ENCODE measurements at places on chromosomes 11 and 22.

GRCh38 chr11:124075841-124076651 is 34.9 kb upstream of the OR10G7 start:
- DNase-seq: no peak

GRCh38 chr22:30806391-30806861 is 111.8 kb downstream of the OSBP2 start:
- no peak for DNase-seq

DNA sequence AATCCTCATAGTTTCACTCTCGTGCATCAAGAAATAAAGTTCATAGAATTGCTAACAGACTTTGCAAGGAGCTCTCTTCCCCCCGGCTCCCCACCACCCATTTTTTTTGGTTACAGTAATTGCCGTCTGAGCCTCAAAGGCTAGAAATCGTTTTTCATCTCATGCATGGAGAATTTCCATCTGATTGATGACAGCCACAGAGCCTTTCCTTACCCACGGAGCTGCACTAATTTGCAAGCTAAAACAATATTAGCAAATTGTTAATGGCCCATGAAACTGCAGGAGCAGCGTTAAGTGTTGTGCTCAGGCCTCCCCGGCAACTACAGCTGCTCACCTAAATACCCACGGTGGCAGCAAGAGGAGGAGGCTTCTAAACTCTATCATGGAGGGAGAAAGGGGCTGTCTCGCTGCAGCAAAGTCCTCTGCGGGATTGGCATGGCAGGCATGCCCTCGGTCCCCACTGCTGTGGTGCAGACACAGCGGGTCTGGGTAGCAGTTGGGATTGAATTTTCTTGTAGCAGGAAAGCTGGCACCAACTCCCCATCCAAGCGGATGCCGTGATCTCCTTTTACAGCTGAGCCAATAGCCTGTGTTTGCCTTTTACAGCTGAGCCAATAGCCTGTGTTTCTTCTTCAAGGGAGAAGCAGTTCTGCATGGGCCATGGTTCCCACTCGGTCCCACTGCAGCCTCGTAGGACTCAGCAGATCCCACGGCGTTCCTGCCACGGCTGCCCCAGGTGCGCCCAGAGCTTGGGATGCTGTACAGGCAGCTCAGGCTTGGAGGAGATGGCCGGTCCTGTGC is 412.3 kb downstream of the BRD1 start:
- no peak for DNase-seq

- no peak for DNase-seq
These were observed 475.4 kb upstream of the CHORDC1 start for GRCh38 chr11:90698238-90698637.

DNA sequence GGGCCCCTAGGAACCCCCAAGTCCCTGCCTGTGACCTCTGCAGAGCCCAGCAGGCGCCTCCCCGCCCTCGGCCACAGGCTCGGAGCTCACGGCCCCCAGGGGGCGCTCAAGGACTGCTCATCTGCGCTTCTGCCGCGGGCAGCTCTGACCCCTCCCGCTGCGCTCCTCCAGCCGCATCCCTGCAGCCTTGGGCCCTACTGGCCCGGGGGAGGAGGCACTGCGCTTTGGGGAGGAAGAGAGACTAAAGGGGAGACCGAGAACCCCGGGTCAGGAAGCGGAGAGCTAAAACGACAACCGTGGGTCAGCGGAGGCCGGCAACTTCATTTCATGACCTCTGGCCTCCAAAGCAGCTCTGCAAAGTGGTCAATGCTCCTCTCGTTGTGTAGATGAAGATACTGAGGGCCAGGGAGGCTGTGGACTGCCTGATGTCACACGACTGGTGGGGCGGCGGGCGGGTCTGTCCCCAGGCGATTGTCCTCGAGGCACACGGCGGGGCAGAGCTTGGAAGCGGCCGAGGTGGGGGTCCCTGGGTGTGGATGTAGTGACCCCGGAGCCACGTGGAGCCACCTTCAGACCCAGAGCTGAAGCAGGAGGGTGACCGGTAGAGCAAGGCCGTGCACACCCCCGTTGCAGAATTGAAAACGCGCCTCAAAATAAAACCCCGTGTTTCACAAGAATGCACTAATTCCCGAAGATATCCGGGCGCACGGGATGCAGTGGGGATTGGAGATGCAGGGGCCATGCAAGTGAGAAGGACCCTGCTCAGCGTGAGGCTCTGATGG is 2.7 kb upstream of the KRTAP5-6 start:
- DNase-seq: peak; percentile 66

- DNase-seq: no peak
These were observed 8.2 kb upstream of the PRR5 start for GRCh38 chr22:44693756-44694155.

- DNase-seq: no peak
These were observed 1178.3 kb downstream of the LRRC4C start for GRCh38 chr11:40281052-40281580.

- no peak for DNase-seq
These were observed 34.6 kb downstream of the SLC6A5 start for GRCh38 chr11:20634044-20634443.

DNA sequence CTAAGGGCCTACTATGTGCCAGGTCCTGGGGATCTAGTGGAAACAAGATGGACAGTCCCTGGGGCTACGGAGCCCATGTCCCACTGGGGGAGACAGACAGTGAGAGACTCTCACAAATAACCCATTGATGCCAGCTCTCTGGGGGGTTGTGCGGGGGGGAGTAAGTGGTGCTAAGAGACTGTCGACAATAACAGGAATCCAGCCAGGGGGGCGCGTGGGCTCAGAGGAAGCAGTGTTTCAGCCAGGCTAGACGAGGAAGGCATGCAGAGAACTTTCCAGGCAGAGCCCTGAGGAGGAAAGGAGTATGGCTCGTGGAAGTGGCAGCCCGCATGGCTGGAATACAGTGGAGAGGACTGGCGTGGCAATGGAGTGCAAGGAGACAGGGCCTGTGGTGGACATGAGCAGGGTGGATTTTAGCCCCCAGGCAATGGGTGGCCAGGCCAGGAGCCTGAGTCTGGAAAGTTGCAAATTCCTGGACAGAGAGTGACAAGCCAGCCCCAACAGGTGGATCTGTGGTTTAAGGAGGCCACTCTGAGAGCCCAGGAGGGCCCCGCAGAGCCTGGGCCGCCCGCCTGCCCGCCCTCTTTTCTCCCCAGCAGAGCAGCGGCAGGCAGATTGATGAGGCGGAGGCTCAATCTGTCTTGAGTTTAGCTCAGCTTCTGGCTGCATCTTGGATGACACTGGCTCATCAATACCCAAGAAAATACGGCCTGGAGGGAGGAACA is 40.0 kb upstream of the TCF20 start:
- no peak for DNase-seq

- DNase-seq: no peak
These were observed 101.1 kb upstream of the APOA1 start for GRCh38 chr11:116938471-116939070.

- DNase-seq: no peak
These were observed 304.9 kb downstream of the BRD1 start for GRCh38 chr22:49522582-49523373.

DNA sequence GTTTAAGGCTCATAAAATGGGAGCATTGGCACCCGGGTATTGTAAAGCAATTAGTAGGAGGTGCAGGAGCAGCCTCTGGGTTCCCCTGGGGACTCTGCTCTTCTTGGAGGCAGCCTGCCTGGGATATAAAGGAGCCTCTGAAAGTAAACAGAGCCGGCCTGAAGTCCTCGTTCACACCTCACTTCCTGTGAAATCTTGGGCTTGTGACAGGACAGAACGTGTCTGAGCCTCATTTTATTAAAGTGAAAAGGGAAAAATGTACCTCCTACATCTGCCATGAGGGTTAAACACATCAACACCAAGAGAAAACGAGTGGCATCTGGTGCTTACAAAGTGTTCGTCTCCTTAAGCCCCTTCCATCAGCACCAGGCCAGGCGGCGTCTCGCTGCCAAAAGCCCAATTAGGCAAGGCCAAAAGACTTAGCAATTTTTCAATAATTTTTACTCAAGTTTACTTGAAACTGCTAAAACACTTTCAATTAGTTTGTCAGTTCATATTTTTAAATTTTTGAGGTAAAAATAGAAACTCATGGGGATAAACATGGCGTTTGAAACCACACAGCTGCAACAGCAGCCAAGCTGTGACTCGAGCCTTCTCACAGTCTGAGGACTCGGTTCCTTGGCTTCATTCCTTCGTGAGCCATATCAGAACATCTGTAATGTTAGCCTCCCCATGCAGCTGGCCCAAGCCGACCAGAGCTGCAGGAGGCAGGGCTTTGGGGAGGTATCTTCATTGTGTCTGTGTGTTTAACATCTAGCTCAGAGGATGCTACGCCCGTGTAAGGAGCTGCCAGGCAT is 33.6 kb downstream of the MAP6 start:
- DNase-seq: no peak

- DNase-seq: no peak
These were observed 110.9 kb upstream of the GRK3 start for GRCh38 chr22:25453557-25453956.

DNA sequence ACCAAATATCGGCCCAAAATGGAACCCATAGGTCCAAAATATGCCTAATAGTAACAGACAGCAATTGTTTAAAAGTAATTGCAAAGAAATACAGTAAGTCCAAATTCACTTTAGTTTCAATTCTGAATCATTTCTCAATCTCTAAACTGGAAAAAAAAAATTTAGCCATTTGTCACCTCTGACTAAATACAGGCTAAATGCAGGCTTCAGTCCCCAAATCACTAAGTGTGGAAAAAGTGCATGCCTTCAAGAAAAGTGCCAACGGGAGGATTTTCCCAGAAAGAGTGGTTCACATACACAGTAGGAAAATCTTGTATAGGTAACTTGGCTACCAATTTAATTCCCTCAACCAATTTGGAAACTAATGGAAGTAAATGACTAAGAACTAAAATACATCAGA is 35.7 kb downstream of the SIK3 start:
- DNase-seq: no peak

GRCh38 chr11:7004482-7004881 is 15.7 kb downstream of the ZNF214 start:
- DNase-seq: no peak

DNA sequence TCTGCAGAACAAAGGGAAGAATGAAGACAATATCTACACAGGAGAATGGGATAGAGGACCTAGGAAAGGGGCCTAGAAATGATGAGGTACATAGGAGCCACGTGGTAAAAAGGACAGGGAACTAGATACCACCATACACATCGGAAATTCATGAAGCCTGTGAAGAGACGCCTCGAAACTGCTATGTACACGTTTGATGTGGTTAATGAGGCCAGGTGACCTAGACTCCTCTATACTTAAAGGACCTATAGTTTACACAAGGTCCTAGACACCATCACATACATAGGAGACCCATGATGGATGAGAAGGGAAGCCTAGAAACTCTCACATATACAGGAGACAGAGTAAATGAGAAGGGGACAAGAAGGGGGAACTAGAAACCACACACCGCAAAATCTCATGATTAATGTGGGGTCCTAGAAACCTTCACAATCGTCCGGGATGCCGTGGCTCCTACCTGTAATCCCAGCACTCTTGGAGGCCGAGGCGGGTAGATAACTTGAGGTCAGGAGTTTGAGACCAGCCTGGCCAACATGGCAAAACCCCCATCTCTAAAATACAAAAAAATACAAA is 23.8 kb downstream of the RHBDD3 start:
- DNase-seq: no peak

- DNase-seq: no peak
These were observed 48.7 kb downstream of the MAML2 start for GRCh38 chr11:96294289-96294688.

- no peak for DNase-seq
These were observed 304.1 kb upstream of the PITPNB start for GRCh38 chr22:28222976-28223745.

GRCh38 chr11:132464003-132464342 is 1068.3 kb downstream of the OPCML start:
- no peak for DNase-seq

DNA sequence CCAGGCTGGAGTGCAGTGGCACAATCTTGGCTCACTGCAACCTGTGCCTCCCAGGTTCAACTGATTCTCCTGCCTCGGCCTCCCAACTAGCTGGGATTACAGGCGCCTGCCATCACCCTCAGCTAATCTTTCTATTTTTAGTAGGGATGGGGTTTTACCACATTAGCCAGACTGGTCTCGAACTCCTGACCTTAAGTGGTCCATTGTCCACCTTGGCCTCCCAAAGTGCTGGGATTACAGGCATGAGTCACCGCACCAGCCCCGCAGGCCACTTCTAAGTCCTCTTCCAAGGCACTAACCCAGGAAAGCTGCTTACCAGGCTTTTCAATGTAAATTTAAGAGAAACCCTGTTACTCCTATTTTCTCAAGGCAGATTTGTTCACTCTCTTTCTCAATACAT is 50.4 kb downstream of the DENND5A start:
- DNase-seq: no peak

GRCh38 chr11:61510166-61510919 is 1.8 kb downstream of the LRRC10B start:
- no peak for DNase-seq

GRCh38 chr22:45562102-45562501 is 59.4 kb downstream of the FBLN1 start:
- no peak for DNase-seq

DNA sequence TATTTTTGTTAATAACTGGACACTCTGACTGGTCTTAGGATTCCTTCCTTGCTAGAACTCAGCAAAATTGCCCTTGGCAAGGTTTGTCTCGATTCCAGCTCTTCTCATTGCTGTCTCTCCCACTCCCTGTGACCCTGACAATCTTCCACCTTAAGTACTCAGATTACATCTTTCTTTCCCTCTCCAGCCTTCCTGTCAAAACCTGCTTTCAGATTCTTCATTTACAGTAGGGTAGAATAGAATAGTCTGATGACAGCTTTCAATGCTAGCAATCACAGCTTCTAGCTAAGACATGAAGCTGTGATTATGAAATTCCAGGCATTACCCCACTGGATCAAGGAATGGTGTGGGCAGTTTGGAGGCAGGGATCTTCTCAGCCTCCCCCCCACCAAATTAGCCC is 39.2 kb upstream of the LMO2 start:
- DNase-seq: no peak

- DNase-seq: no peak
These were observed 282.8 kb downstream of the MN1 start for GRCh38 chr22:27518531-27519340.

DNA sequence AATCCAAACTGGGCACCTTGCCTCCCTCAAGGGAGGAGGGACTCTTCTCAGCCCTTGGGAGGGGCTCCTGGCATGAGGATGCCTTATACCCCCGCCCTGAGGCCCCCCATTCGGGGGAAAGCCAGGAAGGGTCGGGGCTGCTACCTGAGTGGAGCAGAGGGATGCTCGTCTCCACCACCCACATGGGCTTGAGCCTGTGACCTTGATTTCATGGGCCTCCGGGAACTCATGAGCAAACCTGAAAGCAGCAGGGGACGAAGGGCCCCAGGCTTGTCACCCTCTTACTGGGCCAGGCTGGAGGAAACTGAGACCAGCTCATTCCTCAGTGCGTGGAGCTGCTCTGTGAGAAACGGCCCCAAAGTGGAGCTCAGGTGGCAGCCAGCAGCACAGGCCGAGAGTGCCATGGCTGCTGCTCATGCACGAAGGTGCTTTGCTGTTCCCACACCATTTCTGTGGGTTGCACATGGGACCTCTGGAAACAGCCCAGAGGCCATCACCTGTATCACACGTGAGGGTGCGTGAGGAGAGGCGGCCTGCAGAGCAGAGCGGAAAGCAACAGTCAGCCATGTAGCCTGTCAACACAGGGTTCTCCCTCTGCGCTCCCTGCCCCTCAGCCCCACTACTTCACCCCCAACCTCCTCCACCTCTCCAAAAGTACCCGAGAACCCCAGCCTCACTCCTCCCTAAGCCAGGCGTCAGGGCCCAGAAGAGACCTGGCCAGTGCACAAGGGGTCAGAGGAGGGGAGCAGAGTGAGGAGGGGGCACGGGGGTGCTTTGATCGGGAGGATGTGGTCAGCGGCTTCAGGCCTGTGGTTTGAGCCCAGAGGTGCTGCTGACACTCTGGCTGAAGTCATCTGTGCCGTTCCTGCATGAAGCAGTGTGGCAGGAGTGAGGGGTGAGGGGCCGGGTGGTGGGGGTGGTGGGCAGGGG is 14.1 kb upstream of the IL2RB start:
- DNase-seq: no peak

Measured in stimulated activated CD8-positive, alpha-beta memory T cell treated with anti-CD3 and anti-CD28 coated beads, Interleukin-4, amount 100 ng/mL, for 1 hour (primary cell).